LoVo (cell line): ENCODE measurements at places on chromosomes 5 and 9.

GRCh38 chr9:120934281-120934680 is 7.7 kb upstream of the TRAF1 start:
- no peak for DNase-seq

- no peak for DNase-seq
Observed at GRCh38 chr9:95756986-95757385, 118.5 kb upstream of the ERCC6L2 start.

DNA sequence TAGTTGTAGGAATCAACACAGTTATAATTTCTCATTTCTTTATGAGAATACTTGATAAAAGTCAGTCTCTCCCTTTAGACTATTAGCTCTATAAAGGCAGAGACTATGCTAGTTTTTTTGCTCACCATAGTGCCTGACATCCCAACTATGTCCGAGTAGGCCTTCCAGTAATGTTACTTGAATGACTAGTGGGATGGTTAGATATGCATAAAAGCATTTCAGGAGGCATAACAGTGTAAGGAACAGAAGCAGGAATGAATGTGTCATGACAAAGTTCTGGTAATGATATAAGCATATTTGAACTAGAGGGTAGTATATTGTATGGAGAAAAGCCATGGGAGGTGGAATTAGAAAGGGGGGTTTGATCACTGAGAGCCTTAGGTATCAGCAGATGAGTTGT is 77.4 kb upstream of the C5orf46 start:
- no peak for DNase-seq

DNA sequence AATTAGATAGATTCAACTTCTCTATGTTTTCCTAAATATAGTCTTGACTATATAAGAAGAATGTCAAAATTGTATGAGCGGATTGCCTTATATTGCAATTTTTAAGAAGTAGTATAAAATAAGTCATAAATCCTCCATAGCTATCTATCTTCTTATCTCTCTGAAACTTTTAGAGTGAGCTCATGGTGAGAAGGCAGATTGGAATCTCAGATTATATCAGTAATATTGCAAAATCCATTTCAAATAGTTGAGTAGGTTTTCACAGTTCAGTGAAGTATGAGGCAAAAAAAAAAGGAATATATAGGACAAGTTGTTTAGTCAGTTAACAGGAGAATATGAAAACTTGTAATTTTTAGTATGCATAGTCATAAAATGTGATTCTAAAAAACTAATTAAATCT is 156.4 kb downstream of the FAM174A start:
- DNase-seq, result no peak

GRCh38 chr5:53360811-53361210 is 119.6 kb upstream of the FST start:
- DNase-seq, result no peak

GRCh38 chr9:136711751-136712689 is at the start of gene DIPK1B:
Gene DIPK1B, plus strand, starts transcription at chr9:136712572. Its CDS starts 94 bp downstream, at chr9:136712666.
- DNase-seq, result no peak

- DNase-seq, result no peak
Observed at GRCh38 chr5:55623789-55624188, 88.3 kb downstream of the SLC38A9 start.

DNA sequence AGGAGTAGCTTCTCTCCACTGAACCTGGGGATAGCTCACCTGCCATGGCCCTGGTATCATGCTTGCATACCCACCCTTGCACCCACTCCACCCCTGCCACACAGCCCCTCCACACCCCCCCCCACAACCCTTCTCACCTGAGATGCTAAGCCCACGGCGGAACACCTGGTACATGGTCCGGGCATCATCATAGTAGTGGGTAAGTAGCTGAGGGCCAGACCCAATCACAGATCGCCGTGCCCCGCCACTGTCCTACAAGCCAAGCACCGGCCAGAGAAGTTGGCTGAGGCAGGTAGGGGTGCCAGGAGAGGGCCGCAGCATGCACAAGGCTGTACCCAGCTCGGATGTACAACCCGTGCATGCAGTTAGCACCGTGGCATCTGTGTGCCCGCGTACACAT is 20.7 kb downstream of the ACSL6 start:
- DNase-seq, result no peak

DNA sequence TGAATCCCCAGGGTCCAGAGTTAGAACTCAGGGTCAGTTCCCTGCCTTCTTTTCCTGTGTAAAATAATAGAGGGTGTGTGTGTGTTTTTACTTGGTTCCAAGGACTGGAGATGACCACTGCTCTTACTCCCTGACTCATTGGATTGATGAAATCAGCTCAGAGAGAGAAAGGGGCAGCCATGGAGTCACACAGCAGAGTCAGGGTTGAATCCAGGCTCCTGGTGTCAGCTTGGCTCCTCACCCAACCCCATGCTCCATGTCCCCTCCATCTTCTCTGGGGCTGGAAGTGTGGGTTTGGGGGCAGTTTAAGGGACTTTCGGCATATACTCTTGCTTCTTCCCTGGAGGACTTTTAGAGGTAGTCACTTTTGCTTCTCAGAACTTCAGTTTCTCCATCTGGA is 21.6 kb downstream of the DAB2IP start:
- DNase-seq, result no peak

- DNase-seq, result no peak
Observed at GRCh38 chr5:137733006-137733405, 2.9 kb downstream of the KLHL3 start.

DNA sequence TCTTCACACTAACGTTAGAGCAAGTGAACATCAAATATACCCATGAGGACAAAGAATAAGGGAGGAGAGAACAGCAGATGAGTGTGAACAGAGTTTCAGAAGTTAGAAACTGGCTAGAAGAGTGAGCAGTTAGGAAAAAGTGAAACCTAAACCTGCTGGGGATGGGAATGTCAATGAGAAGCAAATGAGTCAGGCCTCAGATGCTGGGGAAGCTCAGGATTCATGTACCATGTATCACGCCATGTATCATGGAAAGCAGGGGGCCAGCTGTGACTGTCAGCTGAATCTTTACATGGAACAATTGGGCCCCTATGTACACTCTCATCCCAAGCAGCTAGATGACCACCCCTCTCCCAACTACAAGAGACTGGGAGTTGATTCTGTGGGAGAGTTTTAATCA is 16.2 kb downstream of the GDF9 start:
- no peak for DNase-seq

- DNase-seq, result no peak
Observed at GRCh38 chr9:14315875-14316601, 2.1 kb upstream of the NFIB start.

- no peak for DNase-seq
Observed at GRCh38 chr5:15440434-15440833, 59.5 kb upstream of the FBXL7 start.

GRCh38 chr9:121098567-121099198 is 23.9 kb downstream of the CNTRL start:
- DNase-seq, result no peak

- DNase-seq, result no peak
Observed at GRCh38 chr9:26375448-26375847, 517.2 kb downstream of the CAAP1 start.

- no peak for DNase-seq
Observed at GRCh38 chr5:34511915-34512314, 144.2 kb upstream of the RAI14 start.

DNA sequence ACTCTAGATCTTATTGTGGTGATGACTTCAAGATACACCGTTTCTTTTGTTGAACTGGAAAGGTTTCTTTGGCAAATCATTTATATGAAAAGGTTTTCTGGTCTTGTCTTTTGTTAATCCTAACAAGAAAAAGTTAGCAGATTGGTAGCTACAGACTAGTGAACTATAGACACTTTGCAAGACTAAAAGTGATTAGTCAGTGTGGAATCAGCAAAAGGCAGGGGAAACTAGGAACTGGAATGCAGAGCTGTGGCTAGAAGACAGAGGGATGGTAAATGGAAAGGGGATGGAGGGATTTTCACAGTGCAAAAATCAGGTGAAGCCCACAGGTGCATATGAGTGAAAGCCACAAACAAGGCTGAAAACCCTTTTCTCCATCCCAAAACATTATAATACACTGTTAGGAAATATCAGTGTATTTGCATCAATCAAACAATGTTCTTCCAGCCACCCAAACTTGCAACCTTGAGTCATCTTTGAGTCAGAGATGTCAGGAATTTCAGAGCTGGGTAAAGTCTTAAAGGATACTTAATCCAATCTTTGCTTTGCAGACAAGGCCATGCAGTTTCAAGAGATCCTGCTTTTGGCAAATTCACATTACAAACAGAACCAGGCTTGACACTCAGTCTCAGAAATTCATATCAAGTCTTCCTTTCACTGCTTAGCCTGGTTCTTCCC is 52.7 kb downstream of the PLK2 start:
- DNase-seq, result no peak

DNA sequence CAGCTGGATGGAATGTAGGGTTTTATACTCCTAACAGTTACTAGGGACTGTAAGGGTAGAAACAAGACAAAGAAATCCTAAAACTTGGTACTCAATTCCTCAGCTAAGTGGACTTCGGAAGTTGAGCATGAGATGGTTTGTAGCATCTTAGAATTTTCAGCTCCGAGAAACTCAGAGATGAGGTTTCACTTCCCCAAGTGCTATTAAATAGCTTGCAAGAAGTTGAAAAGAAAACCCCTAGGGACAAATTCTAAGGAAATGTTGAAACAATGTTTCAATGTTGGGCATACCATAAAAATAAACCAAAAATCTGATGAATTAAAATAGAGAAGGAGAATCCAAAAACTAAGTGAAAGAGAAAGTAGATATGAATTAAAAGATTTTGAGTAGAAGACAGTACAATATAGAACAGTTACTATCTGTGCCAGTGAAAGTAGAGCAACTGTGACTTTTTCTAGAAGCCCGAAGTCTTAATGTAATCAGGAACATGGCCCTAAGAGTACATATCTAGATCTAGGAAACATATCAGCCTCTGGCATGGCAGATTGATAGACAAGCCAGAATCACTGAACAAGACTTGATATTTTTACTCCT is 308.6 kb upstream of the RGMB start:
- no peak for DNase-seq

DNA sequence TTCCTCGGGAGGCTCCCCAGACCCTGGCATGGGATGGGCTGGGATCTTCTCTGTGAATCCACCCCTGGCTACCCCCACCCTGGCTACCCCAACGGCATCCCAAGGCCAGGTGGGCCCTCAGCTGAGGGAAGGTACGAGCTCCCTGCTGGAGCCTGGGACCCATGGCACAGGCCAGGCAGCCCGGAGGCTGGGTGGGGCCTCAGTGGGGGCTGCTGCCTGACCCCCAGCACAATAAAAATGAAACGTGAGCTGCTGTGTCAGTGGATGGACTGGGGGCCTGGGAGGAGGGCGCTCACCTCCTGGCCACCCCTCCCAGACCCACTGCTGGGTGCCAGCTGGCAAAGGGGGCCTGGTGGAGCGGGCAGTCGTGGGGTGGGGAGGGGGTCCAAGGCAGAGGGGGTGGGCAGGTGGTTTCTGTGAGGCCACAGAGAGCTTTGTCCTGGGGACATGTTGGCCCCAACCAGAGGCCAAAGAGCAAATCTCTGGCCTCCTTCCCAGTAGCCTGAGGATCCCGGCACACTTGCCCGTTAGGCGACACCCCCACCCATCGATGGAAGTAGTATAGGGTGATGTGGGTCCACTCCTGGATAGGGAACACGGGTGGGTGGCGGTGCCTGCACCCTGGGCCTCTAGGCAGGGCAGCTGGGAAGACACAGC is 9.8 kb downstream of the EGFL7 start:
- no peak for DNase-seq

- no peak for DNase-seq
Observed at GRCh38 chr5:133757396-133757945, 145.1 kb upstream of the FSTL4 start.

- DNase-seq, result no peak
Observed at GRCh38 chr9:1875251-1875851, 139.8 kb upstream of the SMARCA2 start.

- DNase-seq, result peak; percentile 98
Observed at GRCh38 chr5:76818844-76819831, at the start of gene F2RL1. Gene F2RL1, plus strand, starts transcription at chr5:76819030. Its CDS starts 153 bp downstream, at chr5:76819183.
